Anterior cingulate cortex (tissue), 58 donors: ENCODE measurements at places on chromosomes 5 and 9.

GRCh38 chr9:132487351-132487791 lies 77.4 kb downstream of the CFAP77 start:
- no peak for DNase-seq

GRCh38 chr5:17384181-17384580 lies 113.8 kb upstream of the TAF11L2 start:
- DNase-seq, result no peak

GRCh38 chr5:76111477-76112174 lies 28.4 kb downstream of the SV2C start:
- DNase-seq, result no peak

- DNase-seq, result no peak
Measured at GRCh38 chr9:68551191-68551590, 10.5 kb upstream of the TMEM252 start.

GRCh38 chr5:173829826-173830225 lies 58.3 kb upstream of the CPEB4 start:
- no peak for DNase-seq

- no peak for DNase-seq
Measured at GRCh38 chr5:89377767-89378455, 494.9 kb upstream of the MEF2C start.

GRCh38 chr5:59161221-59162105 lies 578.6 kb downstream of the RAB3C start:
- DNase-seq, result no peak

DNA sequence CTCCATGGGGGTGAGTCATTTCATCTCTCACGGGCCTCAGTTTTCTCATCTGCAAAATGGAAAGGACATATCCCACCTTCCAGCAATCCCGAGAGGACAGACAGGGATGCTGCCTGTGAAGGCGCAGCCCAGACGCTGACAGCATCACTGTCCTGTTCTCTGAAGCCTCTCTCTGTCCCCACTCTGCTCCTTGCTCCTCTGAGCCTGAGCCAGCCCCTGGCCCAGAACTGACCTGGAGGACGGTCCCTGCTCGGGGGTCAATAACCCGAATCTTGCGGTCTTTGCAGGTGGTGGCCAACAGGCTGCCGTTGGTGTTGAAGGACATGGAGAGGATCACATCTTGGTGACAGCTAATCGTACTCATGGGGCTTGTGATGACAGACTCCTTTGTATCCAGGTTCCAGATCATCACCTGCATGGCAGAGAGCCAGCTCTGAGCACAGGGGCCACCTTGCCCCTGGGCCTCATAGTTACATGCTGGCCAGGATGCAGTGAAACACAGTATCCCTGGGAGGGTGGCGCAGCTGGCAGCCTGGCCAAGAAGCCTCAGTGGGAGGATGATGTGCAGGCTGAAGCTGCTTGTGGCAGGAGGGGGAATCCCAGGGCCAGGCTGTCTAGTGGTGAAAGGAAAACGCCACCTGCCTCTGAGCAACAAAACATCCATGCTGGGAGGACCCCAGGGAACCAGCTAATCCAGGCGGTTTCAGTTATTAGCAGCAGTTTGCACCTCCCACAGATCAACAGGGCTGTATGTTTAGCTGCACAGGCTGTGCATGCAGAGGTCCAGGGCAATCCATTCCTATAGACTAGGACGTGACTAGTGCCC lies 14.0 kb upstream of the TRIM14 start:
- DNase-seq, result no peak

GRCh38 chr9:130990978-130991777 lies 17.8 kb upstream of the LAMC3 start:
- DNase-seq, result no peak

DNA sequence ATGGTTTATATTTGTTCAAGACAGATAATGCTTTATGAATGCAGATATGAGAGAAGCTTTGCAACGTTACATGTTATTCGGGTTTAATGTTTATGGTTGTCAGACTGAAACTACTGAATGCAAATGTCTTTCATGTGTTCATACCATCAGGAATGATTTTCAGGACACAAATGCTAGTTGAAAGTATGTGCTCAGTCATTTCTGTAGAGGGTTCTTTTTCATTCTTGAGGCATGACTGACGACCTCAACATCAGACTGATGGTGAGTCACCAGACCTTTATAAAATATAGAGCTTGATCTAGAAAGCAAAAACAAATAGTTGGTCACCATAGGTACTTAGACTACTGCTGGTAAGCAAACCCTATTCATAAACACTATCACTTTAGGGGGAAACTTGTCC lies 287.3 kb upstream of the NUDT12 start:
- no peak for DNase-seq

- DNase-seq, result no peak
Measured at GRCh38 chr5:420632-421286, 22.2 kb upstream of the EXOC3 start.

- peak; percentile 59 for DNase-seq
Measured at GRCh38 chr9:128412120-128412790, 8.4 kb upstream of the CERCAM start.

- no peak for DNase-seq
Measured at GRCh38 chr9:133285252-133285775, 10.3 kb upstream of the ABO start.

DNA sequence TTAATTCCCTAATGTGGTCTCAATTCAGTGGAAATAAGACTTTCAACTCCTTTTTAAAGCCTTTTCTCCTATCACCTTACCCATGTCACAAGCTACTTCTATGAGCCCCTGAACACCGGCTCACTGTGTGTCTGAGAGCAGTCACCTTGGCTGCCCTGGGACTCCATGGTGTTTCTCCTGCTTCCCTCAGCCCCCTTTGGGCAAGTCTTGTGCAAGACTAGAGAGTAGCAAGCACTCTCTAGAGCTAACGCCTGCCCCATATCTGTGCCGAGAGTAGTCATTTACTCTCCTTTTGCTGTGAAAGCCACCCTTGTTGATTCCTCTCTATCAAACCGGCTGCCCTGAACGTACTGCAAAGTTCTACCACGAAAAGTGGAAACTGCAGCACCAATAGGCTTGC lies 77.9 kb upstream of the DAB2 start:
- no peak for DNase-seq

DNA sequence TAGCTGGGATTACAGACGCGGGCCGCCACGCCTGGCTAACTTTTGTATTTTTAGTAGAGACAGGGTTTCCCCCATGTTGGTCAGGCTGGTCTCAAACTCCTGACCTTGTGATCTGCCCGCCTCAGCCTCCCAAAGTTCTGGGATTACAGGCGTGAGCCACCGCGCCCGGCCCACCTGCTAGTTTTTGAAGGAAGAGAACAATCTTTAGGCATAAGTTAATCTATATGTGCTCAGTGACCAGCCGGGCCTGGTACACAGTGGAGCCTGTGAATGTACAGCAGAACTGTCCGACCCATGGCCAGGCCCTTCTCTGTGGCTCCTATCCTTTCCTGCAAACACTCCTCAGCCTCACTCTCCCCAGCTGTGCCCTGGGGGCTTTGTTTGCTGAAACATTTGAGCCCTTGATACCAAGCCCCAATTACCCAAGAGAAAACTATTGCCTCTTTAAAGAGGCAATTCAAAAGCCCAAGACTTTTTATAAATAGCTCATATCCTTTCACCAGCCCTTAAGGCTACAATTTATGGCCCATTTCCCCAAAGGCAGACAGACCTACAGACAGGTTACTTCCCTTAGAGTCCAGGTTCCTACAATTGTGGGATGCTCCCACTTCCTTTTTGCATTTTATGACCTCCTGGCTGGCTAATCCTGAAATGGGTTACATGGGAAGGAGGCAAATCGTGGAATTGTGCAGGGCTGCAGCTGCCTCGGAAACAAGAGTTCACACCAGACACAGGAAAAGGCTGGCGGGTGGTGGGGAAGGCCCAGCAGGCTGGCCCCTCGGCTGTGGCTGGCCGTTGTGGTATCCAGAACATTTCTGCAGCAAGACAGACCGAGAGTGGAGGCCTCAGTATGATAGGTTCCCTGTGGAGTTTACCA lies 37.5 kb downstream of the SPRY4 start:
- no peak for DNase-seq

GRCh38 chr5:62690421-62690820 lies 111.8 kb downstream of the LRRC70 start:
- no peak for DNase-seq

GRCh38 chr5:74556006-74556405 lies 84.5 kb downstream of the ENC1 start:
- no peak for DNase-seq

GRCh38 chr5:128395073-128395472 lies 143.0 kb downstream of the FBN2 start:
- DNase-seq, result no peak

DNA sequence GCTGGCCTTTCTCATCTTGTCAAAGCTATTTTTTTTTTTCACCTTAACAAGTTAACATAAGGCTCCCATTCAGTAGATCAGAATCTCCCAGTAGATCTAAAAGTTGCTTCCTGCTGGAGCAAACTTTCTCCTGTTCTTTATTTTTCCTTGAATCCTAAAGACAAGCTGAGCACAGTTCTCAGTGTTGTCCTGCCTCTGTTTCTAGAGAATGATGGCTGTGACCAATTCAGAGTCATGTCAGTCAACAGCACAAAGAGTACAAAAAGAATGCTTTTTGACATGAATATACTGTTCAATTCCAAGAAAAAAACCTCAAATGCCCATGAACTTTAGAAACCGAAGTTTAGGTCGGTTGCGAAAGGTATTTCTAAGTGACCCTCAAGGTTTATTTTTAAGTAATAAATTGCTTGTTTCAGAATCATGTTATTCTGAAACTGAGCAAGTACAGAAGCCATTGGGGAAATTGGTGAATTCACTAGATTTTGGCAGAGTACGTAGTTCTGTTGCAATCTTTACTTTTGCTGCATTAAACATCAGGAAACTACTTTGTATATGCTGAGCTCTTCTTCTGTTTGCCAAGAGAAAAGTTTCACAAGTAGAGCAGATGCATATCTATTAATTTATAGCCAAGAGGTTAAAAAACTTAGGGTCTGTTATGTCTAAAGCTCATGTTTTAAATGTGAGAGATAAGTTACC lies 161.7 kb upstream of the RPS23 start:
- DNase-seq, result no peak

- no peak for DNase-seq
Measured at GRCh38 chr9:124267271-124267807, 9.6 kb downstream of the NEK6 start.

DNA sequence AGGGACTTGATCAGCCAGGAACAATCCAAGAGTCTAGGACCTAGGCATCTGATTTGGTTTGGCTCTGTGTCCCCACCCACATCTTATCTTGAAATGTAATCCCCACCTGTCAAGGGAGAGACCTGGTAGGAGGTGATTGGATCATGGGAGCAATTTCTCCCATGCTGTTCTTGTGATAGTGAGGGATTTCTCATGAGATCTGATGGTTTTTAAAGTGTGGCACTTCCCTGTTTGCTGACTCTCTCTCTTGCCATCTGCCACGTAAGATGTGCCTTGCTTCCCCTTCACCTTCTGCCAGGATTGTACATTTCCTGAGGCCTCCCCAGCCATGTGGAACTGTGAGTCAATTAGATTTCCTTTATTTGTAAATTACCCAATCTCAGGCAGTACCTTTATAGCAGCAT lies 201.7 kb upstream of the ACTBL2 start:
- DNase-seq, result no peak

GRCh38 chr5:124980163-124980941 lies 233.9 kb upstream of the ZNF608 start:
- DNase-seq, result peak; percentile 39

DNA sequence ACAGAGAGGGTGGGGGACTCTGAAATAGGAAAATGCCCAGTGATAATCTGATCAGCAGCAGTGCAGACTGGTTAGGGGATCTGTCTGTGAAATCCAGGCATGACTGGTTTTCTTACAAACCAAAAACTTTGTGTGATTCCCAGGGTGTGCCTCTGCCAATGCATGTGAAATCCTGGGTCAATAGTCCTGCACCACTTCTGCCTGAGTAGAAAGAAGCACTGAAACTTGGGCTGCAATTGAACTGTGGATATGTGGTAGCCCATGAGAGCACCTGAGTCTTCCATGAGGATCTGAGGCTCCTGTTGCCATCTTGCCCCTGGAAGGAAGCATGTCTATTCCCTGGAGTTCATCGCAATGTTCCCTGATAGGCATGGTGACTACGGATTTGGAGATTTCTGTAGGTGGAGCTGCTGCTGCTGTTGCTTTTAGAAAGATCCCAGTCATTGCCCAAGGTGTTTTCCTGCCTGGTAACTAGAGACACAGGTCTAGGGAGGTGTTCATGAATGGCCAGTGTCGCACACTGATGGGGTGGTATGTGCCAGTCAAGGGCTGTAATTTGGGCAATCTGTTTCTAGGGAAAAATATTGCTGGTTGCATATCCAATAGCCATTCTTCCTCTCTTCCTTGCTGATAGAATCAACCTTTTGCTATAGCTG lies 146.7 kb downstream of the CARTPT start:
- no peak for DNase-seq

DNA sequence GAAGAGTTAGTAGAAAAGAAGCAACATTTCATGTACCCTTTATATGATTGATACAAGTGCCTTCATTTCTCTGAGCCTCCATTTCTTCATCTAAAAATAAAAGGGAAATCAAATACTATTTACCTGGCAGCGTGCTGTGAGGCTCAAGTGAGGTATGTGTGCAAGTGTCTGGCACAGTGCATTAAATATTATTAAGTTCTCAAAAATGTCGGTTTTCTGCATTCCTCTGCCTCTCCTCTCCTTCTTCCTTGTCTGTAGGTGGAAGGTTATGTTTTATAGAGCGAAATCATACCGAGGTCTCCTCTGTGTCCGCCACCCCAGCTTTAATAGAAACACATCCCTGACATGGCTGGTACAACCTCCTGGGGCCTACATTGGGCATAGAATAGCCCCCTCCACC lies 93.0 kb downstream of the FGF18 start:
- no peak for DNase-seq

DNA sequence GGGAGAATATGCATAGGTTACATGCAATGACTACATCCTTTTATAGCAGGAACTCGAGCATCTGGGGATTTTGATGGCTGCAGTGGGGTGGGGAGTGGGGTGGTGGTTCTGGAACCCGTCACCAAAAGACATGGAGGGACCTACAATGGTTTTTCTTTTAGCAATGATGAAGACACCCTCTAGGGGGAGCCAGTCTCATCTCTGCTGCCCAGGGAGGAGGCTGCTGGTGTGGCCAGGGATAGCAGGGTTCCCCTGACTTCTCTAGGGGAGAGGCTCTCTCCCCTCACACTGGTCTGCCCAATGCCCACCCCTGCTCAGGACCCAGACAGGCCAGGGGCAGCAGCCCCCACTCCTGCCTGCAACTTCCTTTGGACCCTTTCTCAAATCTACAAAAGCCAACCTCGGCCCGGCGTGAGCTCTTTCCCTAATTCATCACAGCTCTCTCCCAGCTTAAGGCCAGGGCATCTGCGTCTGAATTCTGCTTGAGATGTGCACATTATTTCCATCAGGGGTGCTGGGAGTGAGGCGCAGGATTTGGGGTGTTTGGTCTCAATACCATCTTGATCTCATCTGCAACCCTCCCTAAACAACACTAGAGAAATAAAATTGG lies 73.6 kb upstream of the RETREG1 start:
- DNase-seq, result no peak

- no peak for DNase-seq
Measured at GRCh38 chr5:73370095-73370494, 78.5 kb downstream of the FOXD1 start.
